Non-pigmented ciliary epithelial cell (primary cell): ENCODE measurements at places on chromosomes 5 and 9.

DNA sequence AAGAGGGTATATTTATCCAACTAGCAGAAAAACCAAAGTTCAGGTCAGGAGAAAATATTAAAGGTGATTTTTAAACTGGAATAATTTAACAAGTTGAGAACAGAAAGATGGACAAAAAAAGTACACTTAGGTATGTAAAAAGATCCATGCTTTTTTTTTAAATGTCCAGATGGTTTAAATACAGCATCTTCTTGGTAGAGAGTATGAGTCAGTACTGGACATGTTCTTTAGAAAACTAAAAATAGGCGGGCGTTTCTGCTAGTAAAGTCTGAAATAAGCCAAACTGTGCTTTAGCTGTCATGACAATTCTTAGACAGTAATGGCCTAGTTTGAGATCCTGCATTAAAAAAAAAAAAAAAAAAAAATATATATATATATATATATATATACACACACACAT is 255.9 kb upstream of the ST8SIA4 start:
- DNase-seq: no peak

- no peak for DNase-seq
These were observed 2.7 kb upstream of the CNTFR start for GRCh38 chr9:34591917-34592866.

DNA sequence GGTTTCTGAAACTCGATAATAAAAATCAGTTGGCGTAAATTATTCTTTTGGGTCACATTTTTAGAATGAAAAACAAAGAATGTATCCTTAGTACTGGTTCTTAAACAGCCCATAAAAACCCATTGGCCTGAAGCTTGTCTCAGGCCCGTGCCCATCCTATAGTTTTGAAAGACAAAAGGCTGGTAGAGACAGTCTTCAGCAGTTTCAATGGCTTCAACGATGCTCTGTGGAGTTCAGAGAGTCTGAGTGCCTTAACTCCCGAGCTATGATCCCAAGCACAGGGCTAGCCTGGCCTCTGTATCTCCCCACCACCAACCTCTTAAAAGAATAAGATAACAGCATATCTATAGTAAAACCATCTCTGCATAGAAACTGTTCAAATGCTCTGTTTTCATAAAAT is 595.0 kb downstream of the CDH12 start:
- DNase-seq: no peak

DNA sequence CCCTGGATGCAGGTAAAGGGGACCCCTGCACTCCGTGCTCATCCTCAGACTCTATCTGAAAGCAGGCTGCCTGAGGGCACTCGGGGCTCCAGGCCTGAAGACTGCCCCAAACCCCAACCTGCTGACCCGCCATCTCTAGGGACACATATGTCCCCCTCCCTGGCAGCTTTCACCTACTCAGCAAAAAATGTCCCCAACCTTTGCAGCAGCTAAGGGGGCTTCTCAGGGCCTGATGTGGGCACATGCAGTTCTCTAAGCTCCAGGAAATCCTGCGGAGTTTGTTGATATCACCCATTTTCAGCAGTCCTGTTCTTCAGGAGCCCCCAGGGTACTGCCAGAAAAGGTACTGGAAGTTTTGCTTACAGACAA is 2.2 kb upstream of the DPH7 start:
- no peak for DNase-seq

GRCh38 chr9:84339503-84339902 is 1.1 kb downstream of the SLC28A3 start:
- no peak for DNase-seq

DNA sequence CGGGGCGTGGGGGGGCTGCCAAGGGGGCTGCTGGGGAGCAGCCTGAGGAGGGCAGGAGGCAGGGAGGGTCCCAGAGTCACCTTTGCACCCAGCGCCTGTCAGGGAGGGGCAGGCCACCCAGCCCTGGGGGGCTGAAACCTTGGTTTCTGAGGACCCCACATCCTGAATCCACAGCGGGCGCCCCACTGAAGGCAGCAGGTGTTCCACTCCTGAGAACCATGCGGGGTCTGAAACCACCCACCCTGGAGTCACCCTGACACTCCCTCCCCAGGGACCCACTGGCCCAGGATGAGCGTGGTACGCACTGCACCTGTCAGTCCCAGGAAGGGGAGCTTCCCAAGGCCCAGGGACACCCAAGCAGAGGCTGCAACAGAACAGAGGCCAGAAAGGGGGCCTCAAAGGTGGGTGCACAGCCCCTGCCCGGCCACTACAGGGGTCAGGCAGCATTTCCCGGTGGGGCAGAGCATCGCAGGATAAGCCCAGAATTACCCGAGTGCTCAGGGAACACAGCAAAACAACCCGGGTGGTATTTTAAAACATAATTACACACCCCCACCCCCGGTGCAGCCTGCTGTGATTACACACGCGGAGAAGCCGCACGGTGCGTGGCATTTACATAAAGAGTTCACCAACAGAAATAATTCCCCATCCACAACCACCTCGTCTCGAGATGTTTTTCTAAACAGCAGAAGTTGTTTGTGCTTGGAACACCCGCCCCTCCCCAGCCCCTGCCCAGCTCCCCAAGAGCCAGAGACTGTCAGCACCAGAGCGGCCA is 57.3 kb upstream of the UBAC1 start:
- no peak for DNase-seq

- no peak for DNase-seq
These were observed 21.6 kb upstream of the PAM start for GRCh38 chr5:102733534-102733933.

DNA sequence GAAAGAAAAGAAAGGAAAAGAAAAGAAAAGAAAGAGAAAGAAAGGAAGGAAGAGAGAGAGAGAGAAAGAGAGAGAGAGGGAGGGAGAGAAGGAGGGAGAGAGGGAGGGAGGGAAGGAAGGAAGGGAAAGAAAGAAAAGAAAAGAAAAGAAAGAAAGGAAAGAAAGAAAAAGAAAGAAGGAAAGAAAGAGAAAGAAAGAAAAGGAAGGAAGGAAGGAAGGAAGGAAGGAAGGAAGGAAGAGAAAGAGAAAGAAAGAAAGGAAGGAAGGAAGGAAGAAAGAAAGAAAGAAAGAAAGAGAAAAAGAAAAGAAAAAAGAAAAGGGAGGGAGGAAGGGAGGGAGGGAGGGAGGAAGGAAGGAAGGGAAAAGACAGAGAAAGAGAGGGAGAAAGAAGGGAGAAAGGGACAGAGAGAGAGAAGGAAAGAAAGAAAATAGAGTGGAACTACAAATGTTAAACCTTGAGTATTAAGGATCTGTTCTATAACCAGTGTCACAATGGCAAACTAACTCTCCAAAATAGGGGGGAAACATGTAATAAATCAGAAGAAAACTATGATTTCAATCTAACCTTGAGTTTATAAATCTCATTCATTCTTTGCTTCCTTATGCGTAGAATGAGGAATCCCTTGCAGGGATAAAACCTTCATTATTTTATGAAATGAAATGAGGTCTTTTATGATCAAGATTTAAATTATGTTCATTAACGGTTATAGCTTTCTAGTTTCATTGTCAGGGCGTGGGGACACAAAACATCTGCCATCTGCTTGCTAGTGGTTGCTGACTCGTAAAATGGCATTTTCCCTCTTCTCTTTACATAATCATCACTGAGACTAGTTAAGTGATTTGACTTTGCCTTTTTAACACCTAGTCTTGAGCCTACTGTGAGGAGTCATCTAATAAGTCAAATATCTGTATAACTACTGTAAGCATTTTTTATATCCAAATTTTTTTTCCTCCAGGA is 40.7 kb upstream of the RAD23B start:
- no peak for DNase-seq

DNA sequence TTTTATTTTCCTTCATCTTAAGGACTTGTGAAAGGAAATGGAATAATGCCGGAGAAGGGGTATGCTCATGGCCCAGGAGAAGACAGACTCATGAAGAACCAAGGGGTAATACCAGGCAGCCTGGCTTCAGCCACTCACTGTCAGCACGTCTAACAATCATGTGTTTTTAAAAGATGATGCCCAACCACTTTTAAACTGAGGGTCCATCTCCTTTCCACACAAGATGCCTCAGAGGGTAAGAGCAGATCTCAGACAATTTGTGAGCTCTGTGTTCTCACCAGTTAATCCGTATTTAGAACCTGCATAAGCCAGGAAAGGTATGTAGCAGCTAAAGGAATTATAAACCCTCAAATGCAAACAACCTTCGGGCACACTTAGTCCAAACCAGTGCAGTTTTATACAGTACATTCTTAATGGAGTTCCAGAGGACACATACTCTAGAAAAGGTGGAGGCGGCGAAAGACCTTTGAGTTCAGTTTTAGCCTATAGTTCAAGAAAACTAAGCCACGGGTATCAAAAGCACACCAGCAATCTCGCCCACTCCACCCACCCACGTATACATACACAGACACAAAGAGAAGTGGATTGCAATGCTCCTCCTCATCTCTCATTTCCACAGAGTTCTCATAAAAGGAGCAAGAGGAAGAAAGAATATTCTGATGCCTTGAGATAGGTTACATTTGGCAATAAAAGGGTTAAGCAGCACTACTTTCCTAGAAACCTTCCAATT is 2.6 kb downstream of the DIAPH1 start:
- no peak for DNase-seq

GRCh38 chr9:100126423-100126822 is 27.4 kb downstream of the INVS start:
- DNase-seq: no peak

GRCh38 chr5:113813466-113813865 is 300.0 kb downstream of the YTHDC2 start:
- DNase-seq: no peak

DNA sequence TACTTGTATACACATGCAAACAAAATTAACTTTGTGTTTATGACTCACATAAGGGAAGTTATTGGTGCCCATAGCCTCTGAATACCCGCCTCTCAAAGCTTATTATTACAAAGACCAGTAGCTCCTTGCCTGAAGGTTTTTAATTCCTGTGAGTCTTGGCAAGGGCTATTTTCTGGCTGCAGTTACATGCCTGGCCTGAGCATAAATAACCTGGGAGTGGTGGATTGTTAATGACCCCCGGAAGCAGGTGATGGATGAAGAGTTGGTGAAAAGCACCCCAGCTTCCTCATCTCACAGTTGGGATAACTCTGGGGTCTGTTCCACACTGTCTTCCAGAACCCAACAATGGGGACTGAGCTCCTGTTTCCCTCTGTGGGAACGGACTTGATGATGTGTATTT is 594.5 kb downstream of the PDE4D start:
- DNase-seq: no peak

GRCh38 chr9:15295761-15296405 is 11.1 kb downstream of the TTC39B start:
- DNase-seq: peak; percentile 53

- DNase-seq: no peak
These were observed 279.1 kb downstream of the MSX2 start for GRCh38 chr5:175003531-175003930.

DNA sequence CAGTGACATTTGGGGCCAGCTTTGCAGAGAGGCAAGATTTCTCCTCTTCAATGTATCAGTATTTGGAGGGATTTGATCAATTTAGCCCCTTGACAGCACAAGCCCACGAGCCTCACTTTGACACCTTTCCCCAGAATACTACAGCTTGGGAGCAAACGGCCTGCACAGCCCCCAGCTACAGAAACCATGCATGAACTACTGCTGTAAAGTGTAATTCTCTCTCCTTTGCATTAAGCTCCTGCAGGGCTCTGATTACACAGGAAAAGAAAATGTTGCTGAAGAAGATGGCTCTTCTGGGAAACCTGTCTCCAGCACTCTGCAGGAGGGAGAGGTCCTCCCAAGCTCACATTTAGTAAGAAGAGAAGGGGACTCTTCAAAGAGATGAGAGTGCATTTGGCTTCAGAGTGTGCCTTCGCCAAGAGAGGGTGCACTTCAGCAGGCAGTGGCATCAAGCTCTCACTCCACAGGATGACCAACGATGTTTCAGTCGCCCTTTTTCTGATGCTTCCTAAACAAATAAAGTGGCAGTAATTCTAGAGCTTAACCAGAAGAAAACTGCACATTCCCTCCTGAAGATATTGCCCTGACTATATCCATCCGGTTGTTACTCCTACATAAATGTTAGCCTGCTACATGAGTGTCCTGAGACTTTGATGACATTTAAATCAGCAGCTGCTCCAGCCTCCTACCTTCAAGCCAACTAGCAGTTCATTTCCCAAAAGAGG is 272.2 kb downstream of the AUH start:
- no peak for DNase-seq

- no peak for DNase-seq
These were observed 212.5 kb downstream of the MEF2C start for GRCh38 chr5:88670461-88670860.

GRCh38 chr9:77475641-77476473 is 172.3 kb downstream of the GNA14 start:
- no peak for DNase-seq

GRCh38 chr9:122350577-122351355 is 20.1 kb upstream of the PTGS1 start:
- DNase-seq: no peak

DNA sequence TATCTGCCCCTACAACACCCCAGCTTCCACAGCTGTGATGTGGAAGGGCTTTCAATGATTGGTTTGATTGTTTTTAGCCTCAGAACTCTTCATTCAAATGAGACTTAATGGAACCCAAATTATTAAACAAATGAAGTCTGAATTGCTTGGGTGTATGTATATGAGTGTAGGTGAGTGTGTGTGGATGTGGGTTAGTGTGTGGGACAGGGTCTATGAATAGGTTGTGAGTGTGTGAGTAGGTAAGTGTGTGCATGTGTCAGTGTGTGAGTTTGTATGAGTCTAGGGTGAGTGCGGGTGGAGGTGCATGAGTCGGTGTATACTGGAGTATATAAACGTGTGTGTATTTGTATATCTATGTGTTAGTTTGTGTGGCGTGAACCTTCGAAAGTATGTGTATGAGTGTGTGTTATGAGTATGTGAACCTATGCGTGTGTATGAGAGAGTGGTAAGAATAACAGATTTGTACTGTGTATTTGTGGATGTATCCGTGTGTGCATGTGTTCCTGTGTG is 26.9 kb downstream of the COL15A1 start:
- DNase-seq: no peak

GRCh38 chr5:77156379-77156778 is 54.1 kb upstream of the PDE8B start:
- DNase-seq: no peak

DNA sequence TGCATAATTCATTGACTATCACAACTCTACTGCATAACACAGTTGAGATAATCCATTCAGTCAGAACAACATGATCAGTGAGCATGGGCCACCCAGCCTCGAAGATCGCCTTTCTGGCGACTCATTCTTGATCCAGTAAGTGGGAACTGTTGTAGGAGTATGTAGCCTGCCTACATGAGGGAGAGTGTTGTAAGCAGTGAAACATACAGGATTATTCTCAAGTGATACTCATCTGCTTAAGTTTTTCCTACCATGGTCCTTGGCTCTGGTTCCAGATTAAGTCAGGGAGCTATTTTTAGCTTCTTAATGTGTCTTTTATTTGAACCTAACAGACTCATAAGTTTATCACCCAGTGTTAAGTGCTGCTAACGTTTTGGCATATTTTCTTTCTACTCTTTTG is 44.0 kb downstream of the TNPO1 start:
- DNase-seq: no peak

GRCh38 chr9:14906644-14907359 is 3.4 kb downstream of the FREM1 start:
- DNase-seq: no peak

GRCh38 chr9:93642961-93643360 is 66.6 kb downstream of the PHF2 start:
- DNase-seq: peak; percentile 46

GRCh38 chr5:91382530-91383026 is 539 bp downstream of the ARRDC3 start:
- DNase-seq: no peak

- DNase-seq: no peak
These were observed 39.5 kb upstream of the GLRX start for GRCh38 chr5:95861864-95862561.

- DNase-seq: no peak
These were observed 40.7 kb downstream of the VCAN start for GRCh38 chr5:83512061-83512745.
